ENCODE measurements at places on chromosomes 6 and 20.

DNA sequence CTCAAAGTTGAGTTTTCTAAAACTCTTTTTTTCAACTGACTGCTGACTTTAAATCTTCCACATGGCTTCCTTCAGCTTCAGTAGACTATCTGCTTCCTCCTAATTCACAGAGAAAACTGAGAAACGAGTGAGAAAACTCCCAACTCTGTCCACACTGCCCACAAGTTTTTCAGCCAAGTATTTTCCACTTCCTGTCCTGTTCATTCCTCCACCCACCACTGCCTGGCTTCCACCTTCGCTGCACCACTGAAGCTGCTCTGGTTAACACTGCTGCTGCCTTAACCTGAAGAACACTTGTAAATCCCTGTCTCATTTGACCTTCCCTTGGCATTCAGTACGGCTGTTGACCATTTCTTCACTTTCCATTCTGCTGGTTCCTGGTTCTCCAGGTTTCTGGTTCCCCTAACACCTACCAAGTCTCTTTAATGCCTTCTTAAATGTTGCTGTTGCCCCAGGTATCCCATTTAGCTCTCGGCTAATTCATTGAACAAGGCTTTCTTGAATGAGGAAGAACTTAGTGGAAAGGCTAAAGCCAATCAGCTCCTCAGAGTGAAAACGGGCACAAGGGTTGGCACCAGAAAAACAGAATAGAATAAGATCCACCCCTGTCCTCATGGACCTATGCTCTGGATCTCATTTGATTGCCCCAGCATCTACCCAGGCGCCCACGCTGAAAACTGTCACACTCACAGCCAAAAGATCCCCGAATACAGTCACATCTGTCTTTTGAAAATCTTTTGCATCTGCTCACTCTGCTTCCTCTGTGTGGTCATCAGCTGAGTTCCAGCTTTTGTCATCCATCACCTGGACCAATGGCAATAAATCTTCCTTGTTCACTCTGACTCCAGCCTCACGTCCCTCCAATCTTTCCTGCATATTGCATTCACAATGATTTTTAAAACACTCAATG is 104.4 kb upstream of the TAB2 start:
- no peaks in the 10 kb centered on the region for H3K36me3 ChIP-seq
- no peak overlapping the region for H3K27ac ChIP-seq
- H3K27me3 ChIP-seq, result no peaks in the 10 kb centered on the region
- no peak overlapping the region for H3K4me3 ChIP-seq

GRCh38 chr6:49772285-49772684 is 14.8 kb downstream of the PGK2 start:
- no peaks in the 10 kb centered on the region for H3K36me3 ChIP-seq
- DNase-seq, result no peak
- H3K27ac ChIP-seq, result no peak overlapping the region
- no peaks in the 10 kb centered on the region for H3K4me1 ChIP-seq

DNA sequence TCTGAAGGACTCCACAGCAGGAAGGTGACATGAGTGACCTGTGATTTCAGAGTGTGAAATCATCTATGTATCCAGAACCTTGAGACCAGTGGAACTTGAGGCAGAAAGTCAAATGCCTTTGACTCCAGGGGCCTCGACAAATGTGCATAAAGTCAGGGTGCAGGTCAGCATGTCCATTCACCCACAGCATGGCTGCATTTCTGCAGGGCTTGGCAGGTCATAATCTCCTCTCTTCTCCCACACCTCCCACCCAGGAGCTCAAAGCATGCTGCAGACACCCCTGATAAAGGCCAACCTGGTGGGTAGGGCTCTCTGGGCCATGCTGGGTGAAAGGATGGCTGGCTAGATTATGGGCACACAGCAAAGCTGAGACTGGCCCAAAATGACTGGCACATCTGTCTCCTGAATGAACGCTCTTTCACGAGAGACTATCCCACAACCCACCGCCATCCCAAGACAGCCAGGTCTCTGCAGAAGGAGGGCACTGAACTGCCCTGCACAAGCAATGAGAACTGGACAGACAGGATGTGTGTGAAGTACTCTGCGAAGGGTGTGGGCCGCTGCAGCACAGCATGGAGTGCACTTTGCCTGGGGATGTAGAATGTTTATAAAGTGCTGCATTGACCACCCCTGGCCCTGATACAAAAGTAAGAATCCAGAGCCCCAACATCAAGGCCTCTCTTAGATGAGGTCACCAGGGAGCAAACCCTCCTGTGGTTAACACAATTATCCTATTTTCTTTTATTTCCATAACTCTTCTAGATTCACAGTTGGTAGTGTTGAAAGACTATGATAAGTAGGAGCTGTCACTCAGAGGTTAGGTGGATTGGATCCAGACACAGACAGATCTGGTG is 78.2 kb upstream of the NXT1 start:
- H3K36me3 ChIP-seq, result no peaks in the 10 kb centered on the region
- no peak for DNase-seq
- H3K27me3 ChIP-seq, result no peaks in the 10 kb centered on the region
- H3K4me1 ChIP-seq, result no peaks in the 10 kb centered on the region
- H3K27ac ChIP-seq, result no peak overlapping the region
- no peak overlapping the region for H3K4me3 ChIP-seq

DNA sequence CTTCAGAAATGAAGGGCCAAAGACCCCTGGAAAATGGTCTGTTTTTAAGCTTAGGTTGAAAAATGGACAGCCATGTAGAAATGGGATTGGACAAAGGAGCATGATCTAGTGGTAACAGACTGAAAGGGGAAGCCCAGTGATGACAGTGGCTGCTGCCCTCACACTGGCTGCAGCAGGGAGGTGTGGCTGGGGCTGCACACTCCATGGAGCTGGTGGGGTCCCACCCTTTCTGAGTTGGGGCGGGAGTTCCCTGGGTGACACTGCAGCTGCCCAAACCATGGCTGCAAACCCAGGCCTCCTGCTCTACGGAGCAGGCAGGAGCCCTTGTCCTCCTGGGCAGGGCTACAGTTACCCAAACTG is 8.5 kb upstream of the PACSIN1 start:
- H3K36me3 ChIP-seq, result no peaks in the 10 kb centered on the region
- H3K27me3 ChIP-seq, result peaks cover 25% of the 10 kb centered on the region
- DNase-seq, result no peak

GRCh38 chr6:163381118-163381756 is 33.3 kb upstream of the QKI start:
- no peaks in the 10 kb centered on the region for H3K27me3 ChIP-seq
- no peak overlapping the region for H3K4me3 ChIP-seq
- no peaks in the 10 kb centered on the region for H3K4me1 ChIP-seq
- no peaks in the 10 kb centered on the region for H3K36me3 ChIP-seq
- no peak for DNase-seq

DNA sequence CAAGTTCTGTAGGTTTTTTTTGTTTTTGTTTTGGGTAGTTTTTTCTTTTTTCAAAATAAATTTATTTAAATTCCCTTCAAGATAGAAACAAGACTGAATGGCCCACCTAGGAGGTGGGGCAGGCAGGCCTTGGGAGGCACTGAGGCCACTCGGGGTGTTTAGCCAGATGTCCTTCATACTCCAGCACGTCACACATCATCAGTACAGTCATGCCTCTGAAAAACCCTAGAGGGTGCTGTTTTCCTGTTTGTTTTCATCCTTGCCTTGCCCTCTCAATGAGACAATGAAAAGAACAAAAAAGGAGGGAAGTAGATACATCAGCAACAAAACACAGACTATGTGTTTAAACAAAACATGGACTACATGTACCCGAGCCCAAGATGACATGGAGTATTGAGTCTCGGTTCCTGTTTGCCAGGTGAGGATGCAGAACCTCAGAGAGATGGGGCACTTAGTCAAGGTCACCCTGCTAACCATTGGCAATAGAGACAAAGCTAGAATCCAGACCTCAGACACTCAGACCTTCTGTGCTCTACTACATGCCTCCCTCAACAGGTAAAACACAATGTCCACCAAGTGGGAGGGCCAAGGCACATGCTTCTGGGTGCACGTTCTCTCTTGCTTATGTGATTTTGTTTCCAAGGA is 26.8 kb upstream of the CLIC5 start:
- DNase-seq, result peak; percentile 44
- no peak overlapping the region for H3K4me3 ChIP-seq
- no peaks in the 10 kb centered on the region for H3K36me3 ChIP-seq
- H3K27me3 ChIP-seq, result no peaks in the 10 kb centered on the region
- H3K27ac ChIP-seq, result no peak overlapping the region
